ENCODE measurements at places on chromosomes 2 and 18.
A peak's percentile ranks its signal among the peaks of the same experiment; 100 is the strongest.

DNA sequence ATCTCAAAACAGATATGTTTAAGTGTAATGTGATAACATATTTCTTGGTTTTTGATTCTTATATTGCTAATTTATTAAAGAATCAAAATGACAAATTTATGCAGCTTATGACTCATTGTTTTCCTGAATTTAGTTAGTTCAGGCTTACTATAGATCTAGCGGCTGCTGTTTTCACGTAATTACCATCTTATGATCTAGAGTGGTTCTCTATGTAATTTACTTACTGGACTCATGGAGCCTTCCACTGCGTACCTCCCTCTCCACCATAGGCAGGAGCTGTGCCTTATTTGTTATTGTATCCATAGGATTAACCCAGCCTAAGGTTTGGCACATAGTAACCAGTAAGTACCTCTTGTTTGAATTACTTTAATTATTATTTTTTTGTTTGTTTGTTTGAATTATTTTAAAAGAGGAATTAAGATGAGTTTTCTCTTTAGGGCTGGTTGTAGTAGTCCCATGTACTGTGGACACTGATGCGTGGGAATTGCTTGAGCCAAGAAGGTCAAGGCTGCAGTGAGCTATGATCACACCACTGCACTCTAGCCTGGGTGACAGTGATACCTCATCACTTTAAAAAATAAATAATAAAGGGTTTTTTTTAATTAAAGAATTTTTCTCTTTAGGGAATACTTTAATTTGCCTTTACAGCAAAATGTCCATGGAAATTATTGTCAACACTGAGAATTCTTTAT lies 165.5 kb downstream of the PHLPP1 start:
- no peak for DNase-seq

DNA sequence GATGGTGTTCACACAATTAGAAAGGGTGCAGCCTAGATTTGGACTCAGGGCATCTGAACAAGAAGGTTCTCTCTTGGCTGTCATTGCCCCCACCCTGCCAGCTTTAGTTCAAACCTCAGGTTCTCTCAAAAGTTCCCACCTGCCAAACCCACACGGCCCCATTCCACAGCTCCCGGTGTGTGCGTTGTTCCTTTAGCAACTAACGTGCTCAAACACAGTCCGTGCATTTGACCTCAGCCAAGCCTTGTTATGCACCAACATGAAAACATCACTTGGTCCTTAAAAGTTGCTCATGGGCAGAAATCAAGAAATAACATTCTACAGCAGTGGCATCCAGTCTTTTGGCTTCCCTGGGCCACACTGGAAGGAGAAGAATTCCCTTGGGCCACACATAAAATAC lies 32.0 kb downstream of the LOXHD1 start:
- no peak for DNase-seq

- no peak for DNase-seq
These were observed 31.9 kb upstream of the NRP2 start for GRCh38 chr2:205650450-205650849.

GRCh38 chr2:183348492-183348891 lies 224.2 kb downstream of the NUP35 start:
- DNase-seq = no peak

- DNase-seq = peak; percentile 47
These were observed 14.6 kb upstream of the AFG3L2 start for GRCh38 chr18:12391487-12392165.

- DNase-seq = no peak
These were observed 58.6 kb downstream of the LCLAT1 start for GRCh38 chr2:30505500-30506180.

GRCh38 chr2:186968277-186968676 lies 119.3 kb upstream of the ZSWIM2 start:
- no peak for DNase-seq

All from stimulated activated CD4-positive, alpha-beta T cell treated with anti-CD3 and anti-CD28 coated beads, Interleukin-2, amount 100 ng/mL, for 24 hours (primary cell).